Stimulated activated CD8-positive, alpha-beta memory T cell treated with anti-CD3 and anti-CD28 coated beads, Interleukin-7, amount 100 ng/mL, for 4 hours (primary cell): ENCODE measurements at places on chromosomes 2 and 18.

DNA sequence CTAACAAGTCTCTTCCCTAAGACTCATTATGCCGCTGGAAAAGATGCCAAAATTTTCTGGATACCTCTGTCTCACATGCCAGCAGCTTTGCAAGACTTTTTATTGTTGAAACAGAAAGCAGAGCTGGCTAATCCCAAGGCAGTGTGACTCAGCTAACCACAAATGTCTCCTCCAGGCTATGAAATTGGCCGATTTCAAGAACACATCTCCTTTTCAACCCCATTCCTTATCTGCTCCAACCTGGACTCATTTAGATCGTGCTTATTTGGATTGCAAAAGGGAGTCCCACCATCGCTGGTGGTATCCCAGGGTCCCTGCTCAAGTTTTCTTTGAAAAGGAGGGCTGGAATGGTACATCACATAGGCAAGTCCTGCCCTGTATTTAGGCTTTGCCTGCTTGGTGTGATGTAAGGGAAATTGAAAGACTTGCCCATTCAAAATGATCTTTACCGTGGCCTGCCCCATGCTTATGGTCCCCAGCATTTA, 26.3 kb downstream of the DHRS9 start:
- DNase-seq = no peak

DNA sequence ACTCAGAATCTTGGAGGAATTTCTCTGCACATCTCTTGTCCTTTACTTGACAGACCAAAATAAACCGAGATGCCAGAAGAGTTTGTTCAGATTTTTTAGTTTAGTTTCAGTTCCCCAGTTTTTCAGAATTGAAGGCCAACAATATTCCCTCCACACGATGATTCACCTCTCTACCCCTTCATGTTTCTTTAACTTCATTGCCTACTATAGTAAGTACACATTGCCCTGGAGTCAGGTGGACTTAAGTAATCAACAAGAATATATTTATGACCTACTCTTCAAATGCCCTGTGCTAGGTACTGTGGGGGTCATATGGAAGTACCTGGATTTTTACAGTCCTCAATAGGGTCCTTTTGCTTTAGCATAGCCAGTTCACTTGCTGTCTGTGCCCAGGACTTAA, 79.6 kb upstream of the CTLA4 start:
- no peak for DNase-seq

DNA sequence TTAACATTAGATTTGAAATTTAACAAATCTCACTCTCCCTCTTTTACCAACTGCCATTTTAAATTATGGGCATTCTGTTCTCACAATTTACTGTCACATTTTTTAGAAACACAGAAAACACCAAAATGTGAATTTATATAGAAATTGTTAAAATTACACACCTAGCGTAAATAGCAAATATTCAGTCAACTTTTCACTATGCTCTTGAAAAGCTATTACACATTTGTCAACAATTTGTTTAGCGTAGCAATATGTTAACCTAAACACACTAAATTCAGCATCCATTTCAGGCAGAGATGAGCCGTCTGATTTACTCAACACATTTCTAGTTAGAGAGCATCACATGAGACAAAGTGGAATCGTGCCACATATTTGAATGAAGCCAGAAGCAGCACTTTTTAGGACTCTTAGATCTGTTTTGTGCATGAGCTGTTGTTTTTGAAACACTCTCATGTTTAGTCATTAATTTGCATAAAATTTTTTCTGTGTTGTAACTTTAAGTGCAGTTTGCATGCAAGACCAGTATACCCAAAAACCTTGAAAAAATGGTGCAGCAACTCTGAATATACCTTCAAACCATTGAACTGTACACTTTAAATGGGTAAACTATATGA, 8.2 kb downstream of the TTC32 start:
- DNase-seq = no peak

- no peak for DNase-seq
Observed at GRCh38 chr2:60764736-60765534, 8.9 kb downstream of the PAPOLG start.

DNA sequence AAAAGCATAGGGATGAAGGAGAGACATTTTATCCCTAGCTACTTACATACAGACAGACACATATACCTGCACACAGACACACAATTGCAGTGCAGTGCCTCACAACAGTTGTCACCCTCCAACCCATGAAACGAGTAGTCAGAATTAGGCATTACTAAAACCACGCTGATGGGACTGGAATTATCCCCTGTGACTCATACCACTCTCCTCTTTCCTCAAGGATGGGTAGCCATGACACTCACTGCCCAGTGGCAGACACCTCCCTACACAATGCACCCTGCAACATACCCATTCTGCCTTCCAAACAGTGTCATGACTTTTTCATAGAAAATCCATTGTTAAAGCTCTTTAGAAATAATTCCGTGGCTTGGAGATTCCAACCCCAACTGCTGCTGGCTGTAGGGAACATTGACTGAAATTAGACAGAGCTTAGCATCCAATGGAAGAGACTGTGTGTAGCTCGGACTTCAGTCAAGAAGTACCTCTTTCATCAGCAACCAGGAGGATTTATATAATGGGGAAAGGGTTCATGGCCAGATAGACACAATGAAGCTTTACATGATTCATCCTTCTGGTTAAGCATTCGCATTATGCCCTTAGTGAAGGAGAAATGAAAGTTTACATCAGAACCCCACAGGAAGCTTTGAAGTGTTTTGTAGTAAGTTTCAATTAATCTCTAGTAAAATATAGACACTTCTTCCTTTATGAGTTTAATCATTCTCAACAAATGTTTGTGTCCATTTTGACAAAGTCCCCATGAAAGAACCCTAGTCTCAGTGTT, 155.2 kb downstream of the FBXO15 start:
- no peak for DNase-seq

DNA sequence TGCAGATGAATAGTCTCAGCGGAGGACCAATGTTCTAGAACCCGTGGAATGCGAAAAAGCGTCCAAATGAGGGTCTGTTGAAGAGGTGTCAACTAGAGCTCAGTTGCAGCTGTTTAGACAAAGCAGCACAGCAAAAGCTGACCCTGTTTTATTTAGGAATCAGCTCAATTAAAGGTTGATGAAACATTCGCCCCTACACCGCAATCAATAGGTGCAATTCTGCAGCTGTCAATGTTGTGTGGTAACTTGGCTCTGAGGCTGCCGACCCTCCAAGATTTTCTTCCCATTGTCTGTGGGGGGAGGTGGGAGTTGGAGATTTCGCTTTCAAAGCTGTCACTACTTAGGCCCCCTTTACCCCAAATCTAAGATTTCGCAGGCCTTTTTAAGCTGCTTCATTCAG, 330.0 kb downstream of the ETAA1 start:
- DNase-seq = no peak

- DNase-seq = no peak
Observed at GRCh38 chr2:18986046-18986445, 372.4 kb downstream of the OSR1 start.

GRCh38 chr2:42068571-42069178, 20.9 kb downstream of the PKDCC start:
- DNase-seq = no peak

DNA sequence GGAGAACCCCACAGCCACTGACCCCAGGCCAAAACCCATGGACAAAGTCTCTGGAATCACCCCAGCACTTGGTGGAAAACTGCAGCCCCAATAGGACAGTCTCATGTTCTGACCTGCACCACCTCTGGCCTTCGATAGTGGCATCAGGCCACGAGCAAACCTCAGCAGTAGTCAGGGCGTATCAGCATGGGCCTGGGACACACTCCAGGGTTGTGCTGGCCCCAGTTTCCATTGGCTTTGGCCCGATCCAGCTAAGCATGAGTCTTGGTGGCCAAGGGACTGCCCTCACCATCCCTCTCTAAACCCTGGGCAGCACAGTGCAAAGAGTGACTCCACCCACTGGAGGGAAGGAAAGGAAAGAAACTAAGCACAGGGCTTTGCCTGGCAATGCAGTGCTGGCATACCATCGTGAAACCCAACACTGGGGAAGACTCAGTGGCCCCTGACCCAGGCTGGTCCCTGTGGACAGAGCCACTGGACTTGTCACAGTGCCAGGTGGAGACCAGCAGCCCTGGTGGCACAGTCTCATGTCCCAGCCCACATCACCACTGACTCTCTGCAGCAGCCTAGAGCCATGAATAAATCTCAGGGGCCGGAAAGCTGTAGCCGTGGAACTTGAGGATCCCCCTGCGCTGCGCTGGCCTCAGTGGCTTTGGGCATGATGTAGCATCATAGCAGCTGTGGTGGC, 46.3 kb downstream of the ZNF519 start:
- no peak for DNase-seq

GRCh38 chr18:55237660-55238059, 278.4 kb upstream of the CCDC68 start:
- no peak for DNase-seq

- no peak for DNase-seq
Observed at GRCh38 chr2:239266779-239267287, 134.0 kb downstream of the HDAC4 start.

DNA sequence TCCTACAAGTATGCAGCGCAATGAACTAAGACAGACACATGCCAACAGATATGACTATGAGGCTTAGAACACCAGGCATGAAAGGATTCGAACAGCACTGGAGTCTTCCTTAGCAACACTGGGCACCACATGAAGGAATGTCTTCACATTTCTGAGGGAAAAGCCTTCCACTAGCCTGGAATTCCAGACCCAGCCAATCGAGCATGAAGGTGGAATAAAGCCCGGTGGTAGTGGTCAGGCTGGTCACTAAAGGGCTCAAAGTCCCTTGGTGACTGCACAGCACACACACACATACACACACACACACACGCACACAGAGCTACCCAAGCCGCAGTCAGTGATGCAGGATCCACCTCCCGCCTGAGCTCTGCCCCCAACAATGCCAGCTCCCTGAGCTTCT, 19.7 kb upstream of the SFXN5 start:
- no peak for DNase-seq

- no peak for DNase-seq
Observed at GRCh38 chr2:232139171-232139594, 177.7 kb downstream of the DIS3L2 start.

GRCh38 chr2:1863861-1864260, 119.5 kb upstream of the PXDN start:
- DNase-seq = no peak

GRCh38 chr2:122531290-122532071, 776.0 kb downstream of the TSN start:
- no peak for DNase-seq

- DNase-seq = no peak
Observed at GRCh38 chr2:204199357-204199756, 262.8 kb downstream of the ICOS start.

DNA sequence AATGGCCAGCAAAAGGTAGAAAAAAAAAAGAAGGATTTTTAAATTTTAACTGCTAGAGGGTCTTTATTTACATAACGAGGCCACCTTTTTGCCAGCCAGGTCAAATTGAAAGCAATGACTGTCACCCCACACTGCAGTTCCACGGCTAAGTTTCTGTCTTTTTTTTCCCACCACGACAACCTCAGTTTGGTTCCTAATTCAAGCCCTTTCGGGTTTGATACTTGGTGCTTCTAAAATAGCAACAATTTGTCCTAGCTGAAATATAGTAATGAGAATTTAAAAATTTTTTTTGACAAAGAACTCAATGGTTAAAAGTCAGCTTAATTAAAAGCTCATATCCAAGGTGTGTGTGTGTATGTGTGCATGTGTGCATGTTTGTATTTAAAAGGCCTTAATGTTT, 16.4 kb upstream of the NMS start:
- DNase-seq = no peak

GRCh38 chr18:37403100-37403781, 162.4 kb downstream of the CELF4 start:
- DNase-seq = no peak

- no peak for DNase-seq
Observed at GRCh38 chr18:7575465-7576028, 8.4 kb downstream of the PTPRM start.

- no peak for DNase-seq
Observed at GRCh38 chr18:111306-112014, 46.9 kb upstream of the USP14 start.

GRCh38 chr18:51603551-51603950, 406.1 kb upstream of the MEX3C start:
- no peak for DNase-seq

- DNase-seq = no peak
Observed at GRCh38 chr2:5175231-5175630, 517.0 kb upstream of the SOX11 start.

GRCh38 chr2:28681158-28681571, 70.5 kb upstream of the PPP1CB start:
- DNase-seq = peak; percentile 50

DNA sequence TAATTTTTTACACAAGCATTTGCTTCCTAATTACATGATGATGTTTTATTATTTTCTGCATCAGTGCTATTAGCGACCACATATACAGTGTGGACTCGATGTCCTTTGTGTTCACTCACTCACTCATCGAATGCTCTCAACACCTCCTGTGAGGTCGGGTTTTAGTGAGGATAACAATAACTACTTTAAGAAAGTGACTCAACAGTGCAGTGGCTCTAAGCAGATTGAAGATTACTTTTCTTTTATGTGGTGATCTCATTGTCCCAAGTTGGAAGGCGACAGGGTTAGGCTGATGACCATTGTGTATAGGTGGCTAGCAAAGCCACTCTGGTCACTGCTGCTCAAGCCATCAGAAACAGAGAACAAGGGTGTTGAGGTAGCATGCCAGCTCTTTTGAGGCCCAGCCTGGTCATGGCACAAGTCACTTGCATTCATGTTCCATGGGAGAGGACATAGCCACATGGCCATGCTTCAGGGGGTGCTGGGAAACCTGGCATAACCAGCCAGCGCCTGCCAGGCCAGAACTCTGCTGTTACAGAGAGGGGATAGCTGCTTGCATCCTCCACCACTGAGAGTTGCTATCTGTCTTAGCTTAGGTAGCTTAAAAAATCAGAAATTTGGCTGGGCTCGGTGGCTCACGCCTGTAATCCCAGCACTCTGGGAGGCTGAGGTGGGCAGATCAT, 60.4 kb downstream of the PDCL3 start:
- no peak for DNase-seq

DNA sequence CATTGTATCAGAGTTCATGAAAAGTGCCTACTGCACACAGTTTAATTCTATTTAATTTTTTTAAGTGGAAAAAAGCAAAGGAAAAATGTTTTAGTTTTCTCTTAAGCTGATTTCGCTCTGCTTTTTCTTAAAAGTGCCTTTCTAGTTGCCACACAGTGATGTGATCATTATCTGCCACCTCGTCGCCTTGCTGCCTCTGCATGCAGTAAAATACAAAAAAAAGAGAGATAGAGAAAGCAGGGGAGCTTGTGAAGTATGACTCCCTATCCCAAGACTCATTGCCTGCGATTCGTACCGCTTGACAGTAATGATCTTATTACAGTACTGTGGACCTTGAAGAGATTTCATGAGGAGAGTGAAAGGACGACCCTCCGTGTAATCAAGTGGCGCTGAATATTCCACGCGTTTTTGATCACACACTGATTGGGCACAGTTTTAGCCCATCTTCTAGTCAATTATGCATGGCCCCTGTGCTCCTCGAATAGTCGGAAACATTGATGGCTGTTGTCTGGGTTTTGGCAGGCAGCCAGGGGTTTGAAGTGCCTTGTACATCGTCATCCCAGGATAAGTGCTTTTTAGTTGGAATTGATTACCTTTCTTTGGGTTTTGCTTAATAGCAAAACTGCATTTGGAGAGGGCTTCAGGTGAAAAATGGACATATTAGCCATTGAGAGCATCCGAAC, 188.3 kb downstream of the GBX2 start:
- DNase-seq = no peak

GRCh38 chr2:41966431-41966893, 81.4 kb upstream of the PKDCC start:
- DNase-seq = no peak

- DNase-seq = no peak
Observed at GRCh38 chr2:235168174-235168979, 216.6 kb downstream of the SH3BP4 start.
